ENCODE measurements at places on chromosomes 2 and 18. TPM values are rescaled to one million over a fixed set of nuclear protein-coding genes. Genes with fewer than 3 reads are reported as not detected.

- no peak for DNase-seq
Measured at GRCh38 chr2:197131558-197131855, 179.1 kb downstream of the ANKRD44 start.

- no peak for DNase-seq
Measured at GRCh38 chr18:62643181-62643580, 72.2 kb upstream of the PHLPP1 start.

- no peak for DNase-seq
Measured at GRCh38 chr2:142531377-142531776, 346.1 kb upstream of the KYNU start.

DNA sequence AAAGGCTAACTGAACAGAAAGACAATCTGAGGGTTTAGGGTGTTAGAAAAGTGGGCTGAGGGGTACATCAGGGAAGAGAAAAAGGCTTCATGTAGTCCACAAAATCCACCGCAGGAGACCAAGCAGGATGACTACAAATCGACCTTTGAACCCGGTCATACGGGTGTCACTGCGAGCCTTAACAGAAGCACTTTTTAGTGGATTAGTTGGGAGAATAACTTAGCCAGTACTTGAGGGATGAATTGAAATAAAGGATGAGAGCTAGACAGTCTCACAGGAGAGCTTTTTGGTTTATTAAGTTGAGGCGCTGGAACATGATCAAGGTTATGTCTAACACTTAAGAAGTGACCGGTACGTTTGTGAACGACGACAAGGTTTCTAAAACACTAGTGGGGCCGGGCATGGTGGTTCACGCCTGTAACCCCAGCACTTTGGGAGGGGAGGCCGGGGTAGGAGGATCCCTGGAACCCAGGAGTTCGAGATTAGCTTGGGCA, 217.7 kb downstream of the MCFD2 start:
- DNase-seq = no peak

- no peak for DNase-seq
Measured at GRCh38 chr2:128690431-128690830, 371.8 kb upstream of the HS6ST1 start.

The ALLC gene
- polyA plus RNA-seq = not detected

DNA sequence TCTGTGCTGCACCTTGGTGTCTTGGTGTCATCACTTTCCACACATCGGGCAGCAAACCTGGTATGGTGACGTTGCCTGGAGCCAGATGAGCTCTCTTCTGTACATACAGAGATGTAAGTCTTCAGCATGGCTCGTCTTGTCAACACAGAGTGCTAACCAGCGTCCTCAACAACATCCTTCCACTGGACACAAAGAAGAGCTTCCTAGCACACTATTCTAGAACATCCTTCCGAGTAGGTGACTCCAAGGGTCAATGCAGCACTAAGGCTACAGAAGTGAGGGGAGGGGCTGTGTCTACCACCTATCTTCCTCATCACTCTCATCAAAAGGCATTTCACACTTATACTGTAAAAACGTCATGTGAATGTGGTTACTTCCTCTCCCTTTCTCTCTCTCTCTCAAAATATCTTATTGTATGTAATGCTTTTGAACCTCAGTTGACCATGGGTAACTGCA, 108.1 kb upstream of the SLC1A4 start:
- DNase-seq = no peak

The RESP18 gene
- not detected for polyA plus RNA-seq

DNA sequence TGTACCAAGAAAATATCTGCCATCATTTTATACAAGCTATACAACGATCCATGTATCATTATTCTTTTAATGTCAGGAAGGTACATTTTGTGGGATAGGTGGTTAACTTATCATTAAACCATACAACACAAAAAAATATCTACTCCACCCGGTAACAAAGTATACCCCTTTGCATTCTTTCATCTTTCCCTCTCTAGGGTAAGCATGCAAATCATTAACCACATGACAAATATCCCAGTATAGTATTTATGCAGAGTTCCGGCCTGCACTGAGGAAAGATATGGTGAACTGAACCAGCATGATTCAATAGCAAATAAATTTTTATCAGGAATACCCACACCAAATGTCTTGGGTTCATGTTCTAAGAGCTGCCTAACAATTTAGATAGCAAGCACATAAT, 22.5 kb upstream of the SULT1C2 start:
- no peak for DNase-seq

- no peak for DNase-seq
Measured at GRCh38 chr2:50178050-50178449, 853.9 kb downstream of the NRXN1 start.

DNA sequence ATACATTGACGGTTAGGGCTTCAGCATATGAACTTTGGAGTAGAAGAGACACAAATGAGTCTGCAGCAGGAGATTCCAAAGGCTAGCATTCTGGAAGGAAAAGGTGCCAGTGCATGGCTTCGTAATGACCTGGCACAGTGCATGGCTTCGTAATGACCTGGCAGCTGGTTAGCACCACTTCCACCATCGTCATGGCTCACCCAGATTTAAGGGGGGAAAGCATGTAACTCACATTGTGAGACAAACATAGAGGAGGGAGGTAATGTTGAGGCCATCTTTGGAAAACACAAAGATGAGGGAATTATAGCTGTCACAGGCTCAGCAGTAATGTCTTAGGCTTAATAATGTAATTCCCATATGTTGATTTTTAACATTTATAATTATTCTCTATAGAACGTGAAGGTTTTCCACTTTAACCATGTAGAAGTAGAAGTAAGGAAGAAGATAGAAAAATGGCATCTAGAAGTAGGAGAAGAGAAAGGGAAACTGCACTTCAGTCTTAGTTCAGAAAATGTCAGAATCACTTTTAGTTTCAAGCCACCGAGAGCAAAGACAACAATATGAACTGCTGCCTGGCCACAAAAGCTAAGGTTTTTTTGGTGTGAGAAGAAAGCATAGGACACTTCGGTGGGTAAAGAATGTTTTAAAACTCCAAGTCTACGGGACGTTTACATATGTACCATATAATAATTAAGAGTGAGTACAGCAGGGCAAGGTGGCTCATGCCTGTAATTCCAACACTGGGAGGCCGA, 6.8 kb upstream of the STK25 start:
- DNase-seq = no peak

GRCh38 chr2:66253066-66253465, 181.9 kb upstream of the MEIS1 start:
- no peak for DNase-seq

DNA sequence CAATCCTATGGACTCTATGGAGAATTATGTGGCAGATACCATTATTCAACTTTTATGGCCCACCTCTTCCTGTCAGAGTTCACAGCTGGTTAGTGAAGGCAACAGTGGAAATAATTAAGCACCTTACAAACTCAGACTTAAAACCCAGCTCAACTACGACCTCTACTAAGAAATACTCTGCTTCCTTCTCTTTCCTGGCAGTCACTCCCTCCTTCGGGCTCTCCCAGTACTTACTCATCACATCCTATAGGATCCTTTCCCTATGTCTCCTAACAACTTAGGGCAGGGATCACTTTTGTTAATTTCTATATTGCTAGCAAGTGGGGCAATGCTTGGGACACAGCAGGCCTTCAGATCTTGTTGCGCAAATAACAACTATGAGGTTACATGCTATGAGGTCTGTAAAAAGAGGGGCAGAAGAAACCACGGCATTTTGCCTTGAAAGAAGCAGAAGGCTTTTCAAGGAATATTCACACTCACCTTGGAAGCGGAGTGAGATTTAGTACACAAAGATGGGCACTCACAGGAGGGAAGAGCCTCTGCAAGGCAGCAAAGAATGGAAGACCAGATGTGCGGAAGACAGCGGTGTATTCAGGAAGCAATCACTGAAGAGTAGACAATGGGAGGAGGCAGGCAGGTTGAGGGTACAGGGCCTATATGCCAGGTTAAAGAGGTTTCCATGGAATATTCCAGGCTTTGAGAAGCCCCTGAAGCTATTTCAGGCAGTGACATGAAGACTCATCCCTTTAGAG, 2.1 kb downstream of the STK39 start:
- no peak for DNase-seq

- DNase-seq = peak; percentile 69
Measured at GRCh38 chr2:188278388-188279092, 13.1 kb upstream of the GULP1 start.

All from GM23338 (cell line).